ENCODE measurements at places on chromosomes 11 and 22.

DNA sequence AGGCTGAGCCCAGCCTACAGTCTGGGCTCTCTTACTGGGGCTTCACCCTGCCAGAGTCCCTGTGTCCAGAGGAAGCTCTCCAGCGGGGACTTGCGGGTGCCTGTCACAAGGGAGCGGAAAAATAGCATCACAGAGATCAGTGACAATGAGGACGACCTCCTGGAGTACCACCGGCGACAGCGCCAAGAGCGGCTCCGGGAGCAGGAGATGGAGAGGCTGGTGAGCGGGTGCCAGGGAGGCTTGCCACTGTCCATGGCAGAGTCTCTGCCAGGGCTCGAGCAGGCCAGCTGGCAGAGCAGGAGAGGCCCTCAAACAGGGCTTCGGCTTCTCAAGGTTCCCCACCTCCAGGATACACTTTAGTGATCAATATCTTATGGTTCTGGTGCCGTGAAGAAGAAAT lies 21.0 kb downstream of the PHLDB1 start:
- DNase-seq = no peak

DNA sequence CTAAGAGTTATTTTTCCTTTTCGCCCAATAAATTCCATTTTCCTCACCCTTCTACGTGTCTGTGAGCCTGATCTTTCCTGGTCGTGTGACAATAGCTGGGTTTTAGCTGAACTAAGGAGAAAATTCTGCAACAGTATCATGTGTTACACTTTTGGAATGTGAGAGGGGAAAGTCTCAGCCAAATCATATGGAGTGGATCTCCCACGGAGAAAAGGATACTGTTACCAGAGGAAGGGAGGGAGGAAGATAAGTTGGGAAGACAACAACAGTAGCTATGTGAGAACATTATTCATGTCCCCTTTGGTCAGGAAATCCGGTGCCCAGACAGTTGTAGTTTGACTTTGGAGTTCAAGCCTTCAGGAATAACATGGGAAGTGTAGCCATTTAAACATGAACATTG lies 584.0 kb upstream of the RAG2 start:
- DNase-seq = no peak

DNA sequence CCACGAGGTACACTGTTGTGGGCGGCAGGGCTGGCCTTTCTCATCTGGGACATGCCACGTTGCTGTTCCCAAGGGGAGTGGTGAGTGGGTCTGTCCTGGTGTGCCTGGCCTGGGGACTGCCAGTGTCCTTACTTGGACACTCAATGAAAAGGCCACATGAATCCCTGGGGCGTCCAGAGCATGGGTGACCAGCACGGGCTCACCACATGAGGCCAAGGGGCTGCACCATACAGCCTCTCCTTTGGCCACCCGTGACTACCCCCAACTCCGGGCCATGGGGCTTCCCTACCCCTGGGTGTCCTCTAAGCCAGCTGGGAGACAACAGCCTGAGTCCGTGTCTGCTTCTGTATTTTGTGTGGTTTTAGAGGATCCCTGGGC lies 20.2 kb upstream of the TXNRD2 start:
- no peak for DNase-seq

DNA sequence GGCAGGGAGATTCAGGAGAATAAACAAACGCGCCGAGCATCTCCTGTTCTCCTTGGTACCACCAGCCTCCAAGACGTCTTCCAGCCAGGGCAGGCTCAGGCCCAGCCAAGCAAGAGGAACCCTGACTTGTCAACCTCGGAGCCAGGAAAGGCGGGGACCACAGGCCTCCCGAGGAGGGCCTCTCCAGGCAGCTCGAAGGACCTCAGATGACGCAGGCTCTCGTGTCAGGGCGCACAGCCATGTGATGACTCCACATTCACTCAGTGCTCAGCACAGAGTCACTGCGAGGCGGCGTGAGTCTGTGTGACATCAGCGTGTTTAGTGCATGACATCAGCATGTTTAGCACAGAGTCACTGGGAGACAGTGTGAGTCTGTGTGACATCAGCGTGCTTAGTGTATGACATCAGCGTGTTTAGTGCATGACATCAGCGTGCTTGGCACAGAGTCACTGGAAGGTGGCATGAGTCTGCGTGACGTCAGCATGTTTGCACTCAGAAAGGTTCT lies 241.4 kb downstream of the BRD1 start:
- no peak for DNase-seq

DNA sequence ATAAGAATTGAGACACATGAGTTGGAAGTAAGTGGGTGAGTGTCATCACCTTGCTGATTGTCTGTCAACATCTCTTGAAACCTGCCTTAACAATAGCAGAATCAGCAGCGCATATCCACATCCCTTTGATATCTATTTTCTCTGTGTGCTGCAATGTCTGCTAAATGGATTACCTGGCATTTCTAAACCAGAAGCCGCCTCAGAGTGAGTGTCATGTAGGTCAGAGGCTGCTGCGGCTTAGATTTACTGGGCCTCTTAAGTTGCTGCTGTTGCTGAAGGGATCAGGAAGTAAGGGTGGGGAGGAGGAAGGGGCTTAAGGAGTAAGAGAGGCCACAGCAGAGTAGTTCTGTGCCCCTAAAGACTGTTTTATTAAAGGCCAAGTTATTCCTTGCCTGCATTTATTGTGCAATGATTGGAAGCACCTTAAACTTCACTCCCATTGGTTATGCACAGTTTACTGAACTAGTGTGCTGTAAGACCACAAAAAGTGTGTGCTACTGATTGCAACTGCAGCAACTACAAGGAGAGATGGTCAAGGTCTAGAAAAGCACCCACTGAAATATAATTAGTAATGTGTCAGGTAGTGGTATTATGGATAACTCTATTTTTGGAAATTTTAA lies 29.8 kb upstream of the TMEM41B start:
- DNase-seq = no peak

DNA sequence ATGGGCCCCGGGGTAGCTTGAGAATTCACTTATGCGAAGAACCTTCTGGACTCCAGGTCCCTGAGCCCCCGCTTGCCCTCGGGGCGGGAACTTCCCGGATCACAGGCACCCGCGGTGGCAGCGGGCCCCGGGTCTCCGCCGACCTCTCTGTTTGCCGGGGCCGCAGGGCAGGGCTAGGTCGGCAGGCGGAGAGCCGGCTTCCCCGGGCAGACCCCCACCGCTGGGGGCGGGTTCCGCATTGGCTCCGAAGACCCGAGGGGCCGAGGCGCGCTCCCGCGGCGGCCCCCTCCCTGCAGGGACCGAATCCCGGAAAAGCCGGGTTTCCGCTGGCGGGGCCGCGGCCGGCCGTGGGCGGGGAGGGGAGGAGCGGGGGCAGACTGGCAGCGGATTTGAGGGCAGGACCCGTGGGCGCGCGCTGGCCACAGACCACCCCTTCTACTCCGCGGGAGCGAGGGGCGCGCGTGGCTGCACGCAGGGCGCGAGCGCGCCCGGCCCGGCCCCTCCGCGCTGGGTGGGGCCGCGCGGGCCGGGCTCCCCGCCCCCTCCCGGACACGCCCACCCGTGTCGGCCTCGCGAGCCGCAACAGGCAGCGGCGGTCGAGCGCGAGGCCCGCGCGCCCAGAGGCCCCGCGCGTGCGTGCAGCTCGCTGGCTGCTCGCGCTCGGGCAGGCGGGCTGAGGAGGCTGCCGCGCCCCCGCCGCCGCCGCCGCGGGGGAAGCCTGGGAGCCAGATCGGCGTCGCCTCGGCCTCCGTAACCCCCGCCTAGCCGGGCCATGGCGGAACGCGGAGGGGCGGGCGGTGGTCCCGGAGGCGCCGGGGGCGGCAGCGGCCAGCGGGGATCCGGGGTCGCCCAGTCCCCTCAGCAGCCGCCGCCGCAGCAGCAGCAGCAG lies at the start of gene PACS1:
Gene PACS1, plus strand, starts transcription at position 558 of the 889 bp plus-strand sequence. Its CDS starts 215 bp downstream, at position 773.
- DNase-seq = peak; percentile 85

DNA sequence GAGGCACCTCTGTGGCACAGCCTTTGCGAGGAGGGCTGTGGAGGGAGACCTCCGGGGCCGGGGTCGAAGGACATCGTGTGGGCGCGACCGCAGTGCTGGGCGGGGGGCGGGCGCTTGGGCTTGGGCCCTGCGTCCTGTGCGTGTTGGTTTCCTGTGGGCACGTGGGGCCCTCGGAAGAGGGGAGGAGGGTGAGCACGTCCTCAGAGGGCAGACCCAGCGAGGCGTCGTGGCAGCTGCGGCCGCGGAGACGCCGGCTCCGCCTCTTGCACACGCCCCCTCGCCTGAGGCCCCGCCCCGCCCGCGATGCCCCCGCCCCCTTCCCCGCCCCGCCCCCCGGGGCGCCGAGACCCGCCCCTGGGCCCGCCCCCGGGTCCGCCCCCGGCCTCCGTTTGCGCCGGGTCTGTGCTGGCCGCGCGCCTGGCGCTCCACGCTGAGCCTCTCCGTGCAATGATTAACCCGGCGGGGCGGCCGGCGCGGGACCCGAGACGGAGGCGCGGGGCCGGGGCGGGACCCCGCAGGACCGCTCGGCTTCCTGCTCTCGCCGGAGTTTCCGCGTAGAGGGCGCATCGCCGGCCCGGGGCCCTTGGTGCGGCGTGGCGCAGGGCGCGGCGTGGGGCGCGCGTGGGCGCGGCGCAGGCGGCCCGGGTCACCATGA lies at the start of gene PRR5:
Gene PRR5, plus strand, starts transcription at position 381 of the 655 bp plus-strand sequence. Its CDS starts 271 bp downstream, at position 652.
- DNase-seq = peak; percentile 72

DNA sequence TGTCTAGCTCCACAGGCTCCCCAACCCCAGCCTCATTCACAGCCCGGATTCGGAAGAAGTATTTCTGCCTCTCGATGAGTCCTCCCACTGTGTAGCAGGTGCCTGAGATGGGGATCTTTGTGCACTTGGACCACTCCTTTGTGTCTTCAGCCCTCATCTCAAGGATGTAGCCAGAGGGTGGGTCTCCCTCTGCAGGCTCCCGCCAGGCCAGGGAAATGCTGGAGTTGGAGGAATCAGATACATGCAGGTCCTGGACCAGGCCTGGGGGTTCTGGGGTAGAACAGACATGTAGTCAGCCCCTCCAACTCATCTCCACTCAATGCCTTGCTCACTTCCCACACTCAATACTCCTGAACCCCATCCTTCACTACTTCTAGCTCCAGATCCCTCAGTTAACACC lies 10.8 kb downstream of the TMEM86A start:
- DNase-seq = no peak

DNA sequence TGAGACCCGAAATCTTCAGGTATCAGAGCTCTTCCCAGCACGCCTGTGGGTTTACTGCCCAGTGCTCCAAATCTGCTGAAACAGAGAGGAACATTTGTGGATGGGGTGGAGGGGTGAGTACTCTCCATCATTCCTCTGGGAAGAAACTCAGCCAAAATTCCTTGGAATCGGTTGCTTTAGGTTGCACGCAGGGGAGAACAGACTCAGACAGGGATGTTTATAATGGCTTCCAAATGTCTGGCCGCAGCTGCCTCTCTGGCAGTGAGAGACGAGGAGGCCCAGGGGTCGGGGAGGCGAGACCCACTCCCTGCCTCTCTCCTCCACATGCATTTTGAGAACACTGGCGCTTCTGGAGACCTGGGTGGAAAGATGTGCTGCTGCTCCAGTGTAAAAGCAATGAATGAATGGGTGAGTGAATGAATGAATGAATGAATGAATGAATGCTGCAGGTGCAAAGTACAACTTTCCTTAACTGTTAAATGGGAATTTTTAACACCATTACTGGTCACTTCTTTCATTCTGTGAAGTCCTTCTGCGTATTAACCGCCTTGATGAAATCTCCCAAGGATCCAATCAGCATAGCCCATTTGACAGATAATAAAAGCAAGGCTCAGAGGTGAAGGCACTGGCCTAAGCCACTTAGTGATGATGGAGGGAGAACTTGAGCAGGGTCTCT lies 437.4 kb downstream of the MIAT start:
- no peak for DNase-seq

DNA sequence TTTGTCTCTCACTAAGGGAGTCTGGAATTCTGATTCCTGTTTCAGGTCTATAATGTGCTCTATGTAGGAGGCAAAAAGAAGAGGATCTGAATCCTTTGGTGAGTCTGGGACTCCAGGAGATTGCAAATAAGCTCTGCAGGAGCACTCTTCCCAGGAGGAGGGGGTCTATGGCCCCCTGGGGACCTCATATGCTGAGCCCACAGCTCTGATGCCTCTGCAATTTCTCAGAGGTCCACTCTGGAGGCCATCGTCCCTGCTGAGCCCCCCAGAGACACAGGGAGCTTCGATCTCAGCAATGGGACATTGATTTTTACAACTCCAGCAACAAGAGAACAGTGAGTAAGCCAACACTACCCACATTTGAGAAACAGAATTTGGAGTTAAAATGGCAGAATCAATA lies 20.2 kb upstream of the NRGN start:
- DNase-seq = no peak

DNA sequence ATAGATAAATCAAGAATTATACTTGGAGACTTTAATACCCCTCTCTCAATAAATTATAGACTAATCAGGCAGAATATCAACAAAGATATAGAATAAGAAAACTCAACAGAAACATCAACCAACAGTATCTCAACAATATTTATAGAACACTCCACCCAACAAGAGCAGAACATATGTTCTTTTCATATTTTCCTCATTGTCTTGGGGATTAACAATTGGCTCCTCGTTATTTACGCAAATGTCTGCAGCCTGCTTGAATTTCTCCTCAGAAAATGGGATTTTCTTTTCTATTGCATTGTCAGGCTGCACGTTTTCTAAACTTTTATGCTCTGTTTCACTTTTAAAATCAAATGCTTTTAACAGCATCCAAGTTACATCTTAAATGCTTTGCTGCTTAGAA lies 37.0 kb upstream of the FBLN1 start:
- no peak for DNase-seq

- DNase-seq = no peak
Observed at GRCh38 chr11:67507242-67507863, 609 bp downstream of the CDK2AP2 start.

DNA sequence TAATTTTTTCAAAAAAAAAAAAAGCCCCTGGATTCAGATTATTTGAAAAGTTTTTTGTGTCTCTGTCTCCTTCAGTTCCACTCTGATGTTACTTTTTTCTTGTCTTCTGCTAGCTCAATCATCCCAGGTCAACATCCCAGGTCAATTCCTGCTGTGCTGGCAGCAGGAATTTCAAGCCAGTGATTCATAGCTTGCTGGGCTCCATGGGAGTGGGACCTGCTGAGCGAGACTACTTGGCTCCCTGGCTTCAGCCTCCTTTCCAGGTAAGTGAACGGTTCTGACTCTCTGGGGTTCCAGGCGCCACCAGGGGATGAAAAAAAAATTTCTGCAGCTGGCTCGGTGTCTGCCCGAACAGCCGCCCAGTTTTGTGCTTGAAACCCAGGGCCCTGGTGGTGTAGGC lies 31.4 kb downstream of the PLAAT5 start:
- DNase-seq = no peak

DNA sequence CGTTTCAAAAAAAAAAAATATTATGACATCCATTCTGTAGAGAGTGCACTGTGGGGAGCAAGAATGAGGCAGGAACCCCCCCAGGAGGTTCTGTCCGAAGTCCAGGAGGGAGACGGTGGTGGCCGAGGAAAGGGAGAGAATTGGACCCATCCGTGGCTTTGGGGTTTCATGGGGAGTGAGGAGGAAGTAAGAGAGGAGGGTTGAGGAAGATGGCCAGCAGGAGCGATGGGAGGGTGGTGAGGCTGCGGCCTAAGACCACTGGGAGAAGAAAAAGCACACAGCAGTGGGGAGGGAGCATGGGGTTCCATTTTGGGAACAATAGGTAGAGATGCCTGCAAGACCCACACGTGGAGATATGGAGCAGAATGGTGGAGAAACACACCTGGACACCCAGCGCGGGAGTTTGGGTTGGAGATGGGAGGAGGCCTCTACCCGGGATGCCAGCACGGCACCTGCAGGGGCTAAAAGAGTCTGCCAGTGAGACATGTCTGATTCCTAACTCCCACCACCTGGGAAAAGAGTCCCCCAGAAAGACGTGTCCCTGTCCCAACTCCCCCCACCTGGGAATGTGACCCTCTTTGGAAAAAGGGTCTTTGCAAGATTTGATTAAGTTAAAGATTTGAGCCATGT lies 72.5 kb upstream of the SHANK2 start:
- DNase-seq = no peak
